SW480 (cell line): ENCODE measurements at places on chromosomes 6 and 20.

- peak; percentile 62 for DNase-seq
Measured at GRCh38 chr20:5078399-5078958, 41.3 kb downstream of the PCNA start.

- DNase-seq, result no peak
Measured at GRCh38 chr6:12165722-12166280, 124.4 kb upstream of the EDN1 start.

DNA sequence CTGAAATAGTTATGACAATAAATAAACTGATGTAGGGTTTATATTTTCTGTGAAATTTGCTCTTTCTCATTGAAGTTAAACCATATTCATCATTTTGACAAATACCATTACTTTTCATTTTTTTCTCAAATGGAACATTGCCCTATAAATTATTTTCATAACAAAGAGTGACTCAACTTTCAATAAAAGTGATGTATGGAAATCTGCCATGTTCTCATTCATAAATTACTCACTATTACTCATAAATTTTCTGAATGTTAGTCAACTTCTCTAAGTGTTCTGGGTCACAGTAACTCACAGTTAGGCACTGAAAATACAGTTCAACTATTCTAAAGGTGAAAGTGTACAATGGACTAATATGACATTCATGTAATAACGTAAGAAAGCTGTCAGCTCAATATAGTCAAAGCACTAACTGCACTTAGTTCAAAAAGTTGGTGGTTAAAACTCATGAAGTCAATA is 19.0 kb upstream of the STX11 start:
- no peak for DNase-seq

DNA sequence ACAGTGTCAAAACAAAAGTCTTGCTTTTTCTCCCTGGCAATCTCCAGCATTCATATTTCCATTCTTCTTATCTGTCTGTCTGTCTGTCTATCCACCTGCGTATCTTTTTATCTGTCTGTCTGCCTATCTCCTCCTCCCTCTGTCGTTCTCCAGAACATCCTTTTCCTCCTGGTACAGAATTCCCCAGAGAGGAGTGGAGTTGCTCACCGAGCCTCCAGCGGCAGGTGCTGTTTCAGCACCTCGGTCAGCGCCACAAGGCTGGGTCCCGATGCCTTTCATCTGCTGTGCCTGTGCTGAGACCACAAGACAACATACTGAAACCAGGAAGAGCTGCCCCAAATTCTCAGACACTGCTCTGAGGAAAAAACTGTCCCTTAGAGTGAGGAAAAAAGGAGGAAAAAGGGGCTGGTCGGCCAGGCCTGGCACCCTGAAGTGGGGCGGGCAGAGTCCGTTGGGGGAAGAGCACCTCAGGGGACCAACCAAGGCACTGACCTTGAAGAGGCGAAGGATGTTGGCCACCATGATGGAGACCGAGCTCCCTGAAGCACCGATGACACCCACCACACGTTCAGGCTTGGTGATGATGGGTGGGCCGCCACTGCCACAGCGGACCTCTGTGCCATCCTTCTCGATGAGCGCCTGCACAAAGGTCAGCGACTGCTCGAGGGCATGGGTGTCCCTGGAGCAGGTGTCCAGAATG is 13.3 kb downstream of the GRM4 start:
- peak; percentile 41 for DNase-seq

DNA sequence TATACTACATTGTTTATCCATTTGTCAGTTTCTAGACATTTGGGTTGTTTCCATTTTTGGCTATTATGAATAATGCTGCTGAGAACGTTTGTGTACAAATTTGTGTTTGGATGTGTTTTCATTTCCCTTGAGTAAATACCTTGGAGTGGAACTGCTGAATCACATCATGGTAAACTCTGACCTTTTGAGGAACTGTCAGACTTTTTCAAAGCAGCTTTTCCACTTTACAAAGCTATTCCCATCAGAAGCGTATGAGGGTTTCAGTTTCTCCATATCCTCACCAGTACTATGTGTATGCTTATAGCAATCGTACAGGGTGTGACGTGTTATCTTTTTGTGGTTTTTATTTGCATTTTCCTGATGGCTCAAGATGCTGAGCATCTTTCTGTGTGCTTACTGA is 103.7 kb downstream of the MYO6 start:
- no peak for DNase-seq

GRCh38 chr20:25296094-25297093 is 48.5 kb downstream of the PYGB start:
- DNase-seq, result peak; percentile 56

DNA sequence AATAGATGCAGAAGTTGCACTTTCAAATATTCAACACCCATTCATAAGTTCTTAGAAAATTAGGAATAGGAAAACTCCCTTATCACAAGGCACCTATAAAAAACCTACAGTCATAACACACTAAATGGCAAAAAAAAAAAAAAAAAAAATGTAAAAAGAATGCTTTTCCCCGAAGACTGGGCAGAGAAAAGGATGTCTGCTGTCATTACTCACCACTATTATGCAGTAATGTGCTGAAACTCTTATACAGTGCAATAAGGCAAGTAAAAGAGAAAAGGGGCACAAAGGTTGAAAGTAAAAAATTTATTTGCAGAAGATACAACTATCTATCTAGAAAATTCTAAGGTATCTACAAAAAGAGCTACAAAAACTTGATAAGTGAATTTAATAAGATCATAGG is 607.8 kb upstream of the ARID1B start:
- DNase-seq, result no peak

GRCh38 chr20:11917663-11918062 is at the start of gene BTBD3:
Gene BTBD3 (plus strand): TSS chr20:11917893. CDS start chr20:11918276, 383 bp downstream.
- peak; percentile 73 for DNase-seq

DNA sequence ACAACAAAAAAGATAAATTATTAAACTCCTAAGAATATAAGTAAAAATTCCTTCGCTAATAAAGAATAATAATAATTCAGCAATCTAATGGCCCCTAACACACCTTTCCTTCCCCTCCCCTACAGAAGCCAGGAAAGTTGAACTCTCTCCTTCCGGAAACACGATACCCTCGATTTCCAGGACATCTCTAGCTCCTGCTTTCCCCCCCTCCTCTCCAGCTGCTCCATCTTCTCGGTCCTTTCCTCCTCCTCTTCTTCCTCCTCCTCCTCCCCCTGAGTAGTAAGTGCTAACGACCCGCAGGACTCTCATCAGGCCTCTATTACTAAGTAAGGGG is 603 bp downstream of the TASP1 start:
- peak; percentile 63 for DNase-seq

DNA sequence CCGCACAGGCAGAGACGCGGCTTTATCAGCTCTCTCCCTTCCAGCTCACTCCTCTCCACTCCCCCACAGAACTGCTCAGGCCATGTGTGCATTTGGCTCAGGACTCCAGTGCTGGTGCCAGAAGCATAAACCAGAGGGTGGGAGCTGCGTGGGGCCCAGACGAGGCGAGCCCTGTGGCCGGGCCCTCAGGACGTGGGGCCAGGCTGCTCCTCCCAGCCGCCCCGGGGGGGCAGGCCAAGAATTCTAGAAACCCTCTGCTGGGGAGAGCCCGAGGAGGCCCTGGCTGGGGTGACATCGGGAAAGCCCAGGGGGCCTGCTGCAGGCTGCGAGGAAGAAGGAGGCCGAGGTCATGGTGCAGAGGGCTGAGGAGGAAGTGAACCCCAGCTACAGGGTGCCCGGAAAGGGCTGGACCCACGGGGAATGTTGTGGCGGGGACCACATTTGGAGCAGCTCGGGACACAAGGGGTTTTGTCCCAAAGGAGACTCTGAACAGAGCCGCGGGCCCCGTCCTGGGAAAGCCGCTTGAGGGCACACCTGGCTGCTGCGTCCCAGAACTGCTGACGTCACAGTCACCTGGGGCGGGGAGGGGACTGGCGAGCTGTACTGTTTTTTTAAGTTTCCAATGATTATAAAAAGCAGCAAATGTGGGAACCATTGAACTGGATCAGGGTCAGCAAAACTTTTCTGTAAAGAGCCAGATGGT is 107.1 kb downstream of the BANF2 start:
- DNase-seq, result no peak

DNA sequence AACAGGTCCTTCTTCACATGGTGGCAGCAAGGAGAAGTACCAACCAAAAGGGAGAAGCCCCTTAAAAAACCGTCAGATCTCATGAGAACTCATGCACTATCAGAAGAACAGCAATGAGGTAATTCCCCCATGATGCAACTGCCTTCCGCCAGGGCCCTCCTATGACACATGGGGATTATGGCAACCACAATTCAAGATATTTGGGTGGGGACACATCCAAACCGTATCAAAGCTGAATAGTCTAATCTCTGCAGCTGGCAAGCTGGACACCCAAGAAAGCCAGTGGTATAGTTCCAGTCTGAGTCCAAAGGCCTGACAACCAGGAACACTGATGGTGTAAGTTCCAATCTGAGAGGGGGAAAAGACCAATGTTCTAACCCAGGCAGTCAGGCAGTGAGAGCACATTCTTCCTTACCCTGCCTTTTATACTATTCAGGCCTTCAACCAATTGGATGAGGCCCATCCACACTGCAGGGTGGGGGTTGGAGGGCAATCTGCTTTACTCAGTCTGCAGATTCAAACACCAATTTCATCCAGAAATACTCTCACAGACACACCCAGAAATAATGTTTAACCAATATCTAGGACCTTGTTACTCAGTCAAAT is 17.9 kb upstream of the CNKSR3 start:
- no peak for DNase-seq

GRCh38 chr6:111110036-111110435 is 22.7 kb downstream of the SLC16A10 start:
- no peak for DNase-seq
